WTC11 (cell line): ENCODE measurements at places on chromosomes 1 and 21.
A peak's percentile ranks its signal among the peaks of the same experiment; 100 is the strongest.

GRCh38 chr1:20078711-20079110, 8.7 kb downstream of the PLA2G5 start:
- DNase-seq = no peak

DNA sequence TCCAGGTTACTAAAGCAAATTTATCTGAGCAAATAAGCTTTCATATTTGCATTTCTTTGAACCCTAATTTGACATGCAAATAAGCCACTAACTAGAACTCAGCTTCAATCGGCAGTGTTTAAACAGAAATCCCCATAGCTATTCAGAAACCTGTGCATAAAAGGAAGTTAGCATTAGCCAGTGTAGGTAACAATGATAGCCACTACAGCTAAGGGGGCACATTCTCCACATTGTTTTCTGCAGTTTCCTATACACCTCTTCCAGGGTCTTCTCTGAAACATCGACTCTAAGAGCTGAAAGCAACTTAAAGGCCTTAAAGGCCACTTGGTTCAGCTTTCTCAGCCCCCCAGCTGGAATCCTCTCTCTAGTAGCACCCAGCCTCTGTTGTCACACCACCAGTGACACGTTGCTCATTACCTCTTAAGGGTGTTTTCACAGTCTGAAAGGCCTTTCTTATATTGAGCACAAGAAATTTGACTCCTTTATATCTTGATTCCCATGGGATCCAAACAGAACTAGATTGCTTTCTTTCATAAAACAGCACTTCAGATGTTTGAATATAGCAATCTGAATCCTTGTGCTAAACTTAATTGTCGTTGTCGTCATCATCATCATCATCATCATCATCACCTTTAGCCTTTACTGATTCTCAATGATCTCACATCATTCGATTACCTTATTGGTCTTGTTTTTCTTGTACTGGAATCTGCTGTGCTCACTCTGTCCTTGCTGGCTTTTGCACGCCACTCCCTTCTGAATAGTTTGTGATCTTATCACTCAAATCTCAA, 93.9 kb upstream of the DAB1 start:
- no peak for DNase-seq

- DNase-seq = no peak
Measured at GRCh38 chr1:229279242-229279641, 8.3 kb downstream of the RAB4A start.

DNA sequence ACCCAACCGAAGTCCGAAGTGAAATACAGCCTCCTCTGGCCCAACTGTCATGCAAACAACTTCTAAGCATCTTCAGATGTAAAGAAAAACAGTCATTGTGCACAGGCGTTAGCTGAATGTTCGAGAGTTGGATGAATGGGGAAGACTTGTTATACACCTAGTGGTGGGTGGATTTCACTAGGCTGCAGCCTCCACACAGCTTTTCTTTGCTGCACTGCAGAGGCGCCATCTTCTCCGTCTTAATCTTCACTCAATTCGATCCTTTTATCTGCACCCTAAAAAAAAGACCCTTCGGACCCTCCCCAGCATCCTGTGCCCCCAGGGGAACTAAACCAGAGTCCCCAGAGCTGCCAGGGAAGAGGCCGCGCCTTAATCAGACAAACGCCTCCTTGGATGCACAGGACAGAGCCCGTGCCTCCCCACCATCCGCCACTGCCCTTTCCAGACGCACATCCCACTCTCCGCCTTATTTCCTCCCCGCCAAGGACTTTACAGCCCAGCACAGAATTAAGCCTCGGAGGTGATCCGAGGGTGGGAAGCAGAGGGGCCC, 1.4 kb downstream of the APP start:
- DNase-seq = no peak

- DNase-seq = no peak
Measured at GRCh38 chr1:161054805-161055204, 9.0 kb upstream of the USF1 start.

DNA sequence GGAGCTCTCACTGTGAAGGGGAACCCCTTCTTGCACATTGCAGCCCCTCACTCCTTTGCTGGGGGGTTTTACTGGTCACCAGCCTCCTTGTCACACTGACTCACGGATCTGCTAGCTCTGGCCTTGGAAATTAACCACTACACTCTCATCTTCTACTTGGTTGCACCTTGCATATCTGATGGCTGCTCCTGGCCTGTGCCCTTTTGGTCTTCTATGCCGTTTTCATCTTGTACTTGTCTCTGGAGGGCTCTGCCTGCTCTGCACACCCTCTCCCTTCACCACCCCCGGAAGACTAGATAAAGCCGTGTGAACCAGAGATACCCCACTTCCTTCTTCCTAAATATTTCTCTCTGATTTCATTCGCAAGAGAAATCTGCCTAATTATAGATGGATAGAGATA, 44.6 kb downstream of the CD247 start:
- DNase-seq = no peak

DNA sequence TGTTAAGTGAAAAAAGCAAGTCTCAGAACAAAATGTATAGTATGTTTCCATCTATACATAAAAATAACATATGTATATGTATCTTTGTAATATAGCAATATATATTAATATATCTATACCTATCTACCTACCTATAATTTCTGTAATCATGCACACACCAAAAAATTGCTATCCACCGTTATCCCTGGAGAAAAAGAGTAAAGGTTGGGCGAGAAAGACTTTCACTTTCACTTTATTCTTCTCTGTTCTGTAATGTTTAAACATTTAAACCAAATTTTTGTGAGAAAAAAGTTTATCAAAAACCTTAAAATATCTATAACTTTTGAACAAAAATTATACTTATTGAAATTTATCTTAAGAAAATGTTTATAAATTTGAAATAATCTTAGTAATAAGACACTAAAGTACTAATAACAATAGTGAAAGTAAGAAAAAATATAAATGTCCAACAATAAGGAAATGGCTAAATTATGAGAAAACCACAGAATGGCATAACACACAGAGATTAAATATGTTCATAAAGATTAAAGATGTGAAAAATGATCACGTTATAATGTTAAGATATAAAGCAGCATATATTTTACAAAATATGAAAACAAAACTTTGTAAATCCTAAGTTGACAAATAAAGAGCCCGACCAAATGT, 74.0 kb upstream of the LRRC53 start:
- no peak for DNase-seq

GRCh38 chr1:157404063-157404501, 148.2 kb downstream of the FCRL5 start:
- no peak for DNase-seq

DNA sequence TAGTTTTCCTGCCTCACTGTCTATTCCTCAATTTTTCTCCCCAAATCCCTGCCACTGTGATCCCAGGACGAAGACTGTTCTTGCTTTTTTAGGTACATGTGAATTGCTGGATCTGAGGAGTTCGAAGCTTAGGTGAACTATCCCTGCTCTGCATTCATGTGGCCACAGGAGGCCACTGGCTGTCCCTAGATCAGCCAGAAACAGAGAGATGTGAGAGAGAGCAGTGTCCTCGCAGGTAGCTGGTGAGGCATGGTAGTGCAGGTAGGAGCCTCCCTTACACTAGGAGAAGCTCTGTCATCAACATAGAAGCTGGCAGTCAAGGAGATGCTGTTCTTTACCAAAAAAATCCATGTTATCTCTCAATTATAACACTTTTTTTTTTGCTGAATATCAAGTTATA, 71.5 kb downstream of the USP24 start:
- DNase-seq = peak; percentile 47

DNA sequence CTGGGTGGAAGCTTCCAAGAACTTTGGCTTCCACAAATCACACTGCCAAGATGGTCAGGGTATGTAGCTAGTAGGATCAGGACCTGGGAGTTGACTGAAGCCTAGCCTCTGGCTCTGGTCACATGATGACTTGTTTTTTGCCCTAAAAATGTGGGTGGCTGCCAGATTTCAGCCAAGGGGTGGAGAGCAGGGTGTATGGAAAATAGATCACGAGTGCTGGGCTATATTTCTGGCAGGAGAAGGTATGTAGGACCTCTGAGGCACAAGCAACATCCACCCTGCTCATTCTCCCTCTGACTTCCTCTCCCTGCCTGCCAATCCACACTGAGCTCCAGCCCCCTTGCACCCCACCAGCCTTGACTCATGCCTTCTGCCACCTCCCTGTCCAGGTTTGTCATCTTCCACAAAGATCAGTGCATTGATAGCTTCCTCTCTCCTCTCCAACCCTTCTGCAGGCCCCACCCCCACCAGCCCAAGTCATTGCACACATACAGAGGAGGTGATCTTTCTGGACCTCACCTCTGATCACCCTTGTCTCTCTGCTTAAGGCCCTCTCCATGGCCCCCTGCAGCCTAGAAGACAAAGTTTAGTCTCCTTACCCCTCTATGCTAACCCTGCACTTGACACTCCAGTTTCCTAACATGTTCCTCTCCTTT, 8.3 kb upstream of the CYP4B1 start:
- DNase-seq = no peak

- DNase-seq = no peak
Measured at GRCh38 chr1:200328379-200328778, 81.5 kb downstream of the ZNF281 start.

DNA sequence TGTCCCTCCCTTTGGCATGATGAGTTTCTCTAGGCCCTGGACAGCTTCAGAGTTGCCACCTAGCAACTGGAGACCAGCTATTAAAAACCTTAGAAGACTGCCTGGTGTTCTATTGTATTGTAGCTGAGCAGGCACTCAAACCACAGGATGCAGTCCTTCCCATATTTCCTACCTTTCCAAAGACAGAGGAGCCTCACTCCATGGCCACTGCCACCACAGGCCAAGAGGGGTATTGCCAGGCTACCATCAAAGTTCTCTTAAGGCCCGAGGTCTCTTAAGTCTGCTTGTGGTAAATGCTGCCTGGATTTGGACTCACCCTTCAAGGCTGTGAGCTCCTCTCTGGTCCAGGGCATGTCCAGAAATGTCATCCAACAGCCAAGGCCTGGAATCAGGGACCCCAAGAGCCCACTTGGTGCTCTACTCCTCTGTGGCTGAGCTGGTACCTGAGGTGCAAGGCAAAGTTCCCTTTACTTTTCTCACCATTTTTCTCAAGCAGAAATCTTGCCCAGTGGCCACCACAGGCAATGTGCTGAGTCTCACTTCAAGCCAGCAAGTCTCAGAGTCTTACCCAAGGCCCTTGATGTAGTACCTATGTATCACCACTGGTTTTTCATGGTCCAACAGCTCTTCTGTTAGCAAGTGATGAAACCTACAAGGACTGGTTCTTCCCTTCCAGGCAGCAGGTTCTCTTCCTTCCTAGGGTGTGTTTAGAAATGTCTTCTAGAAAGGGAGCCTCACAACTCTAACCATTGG, 269.4 kb downstream of the AMY1C start:
- peak; percentile 15 for DNase-seq

DNA sequence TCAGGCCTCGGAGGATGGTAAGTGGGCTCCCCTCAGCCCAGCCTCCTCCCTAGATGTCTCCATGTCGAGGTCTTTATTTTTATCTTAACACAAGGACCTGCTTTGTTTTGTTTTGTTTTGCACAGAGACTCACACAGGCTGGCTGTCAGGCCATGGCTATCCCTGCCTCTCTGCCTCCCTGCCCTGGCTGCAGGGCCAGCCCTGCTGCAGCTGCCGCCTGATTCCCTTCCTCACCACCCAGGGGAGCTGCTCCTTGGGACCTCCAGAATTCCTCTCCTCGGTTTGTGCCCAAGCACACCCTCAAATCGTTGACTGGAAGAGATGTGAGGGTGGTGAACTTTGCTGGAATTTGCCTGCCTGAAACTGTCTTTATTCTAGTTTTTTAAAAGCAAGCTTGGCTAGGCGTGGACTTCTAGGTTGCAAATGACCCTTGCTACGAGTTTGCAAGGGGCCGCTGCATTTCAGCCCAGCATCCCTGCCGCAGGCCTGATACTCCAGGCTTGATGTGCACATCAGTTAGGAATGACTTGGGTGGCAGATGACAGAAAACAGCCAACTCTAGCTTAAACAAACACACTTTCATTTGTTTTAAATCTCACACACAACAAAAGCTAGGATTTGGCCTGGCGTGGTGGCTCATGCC, 37.1 kb downstream of the WNT9A start:
- no peak for DNase-seq

DNA sequence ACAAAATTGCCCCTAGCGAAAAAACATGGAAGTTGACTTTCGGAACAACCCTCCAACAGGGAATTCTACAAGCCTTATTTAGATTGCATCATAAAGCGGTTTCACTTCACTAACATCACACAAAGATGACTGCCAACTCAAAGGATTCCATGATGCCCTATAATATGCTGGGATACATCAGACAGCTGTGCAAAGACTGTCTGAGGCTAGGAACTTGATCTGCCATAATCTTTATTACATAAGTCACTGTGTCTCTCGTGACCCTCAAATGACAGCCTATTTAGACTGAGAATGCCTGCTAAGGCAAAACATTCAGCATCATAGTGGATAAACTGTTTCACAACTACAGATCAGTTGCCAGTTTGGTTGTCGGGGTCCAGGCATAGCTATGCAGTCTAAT, 23.8 kb downstream of the FH start:
- no peak for DNase-seq

DNA sequence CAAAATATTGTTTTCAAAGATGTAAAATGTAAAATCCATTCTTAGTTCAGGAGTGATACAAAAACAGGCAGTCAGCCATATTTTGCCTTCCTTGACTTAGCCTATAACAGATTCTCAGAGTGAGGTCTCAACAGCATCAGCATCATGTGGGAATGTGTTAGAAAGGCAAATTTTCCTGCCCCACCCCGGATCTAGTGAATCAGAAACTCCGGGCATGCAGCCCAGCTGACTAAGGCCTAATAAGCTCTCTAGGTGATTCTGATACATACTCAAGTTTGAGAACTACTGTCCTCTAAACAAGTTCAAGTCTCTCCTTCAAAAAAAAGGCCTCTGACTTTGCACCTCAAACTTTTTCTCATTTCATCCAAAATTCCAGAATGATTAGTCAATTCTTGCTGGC, 46.9 kb upstream of the PRRC2C start:
- DNase-seq = no peak

DNA sequence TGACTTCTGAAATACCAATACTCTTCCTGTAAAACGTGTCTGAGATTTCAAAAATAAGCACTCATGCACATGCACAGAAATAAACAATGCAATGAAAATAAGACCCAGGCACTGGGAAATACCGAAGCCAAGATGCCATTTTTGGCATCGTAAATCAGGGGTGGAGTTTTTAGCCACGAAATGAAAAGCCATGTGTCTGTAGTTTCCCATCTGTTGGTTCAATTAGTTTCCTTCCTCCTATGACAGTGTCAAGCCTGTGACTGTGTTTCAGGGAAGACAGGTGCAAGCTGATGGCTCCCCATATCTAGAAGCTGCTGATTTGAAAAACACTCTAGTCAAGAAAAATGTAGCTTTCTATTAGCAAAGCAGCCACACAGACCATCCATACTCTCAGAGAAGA, 480.4 kb upstream of the CAMK1G start:
- DNase-seq = no peak
